ENCODE measurements at places on chromosomes 16 and 17.

DNA sequence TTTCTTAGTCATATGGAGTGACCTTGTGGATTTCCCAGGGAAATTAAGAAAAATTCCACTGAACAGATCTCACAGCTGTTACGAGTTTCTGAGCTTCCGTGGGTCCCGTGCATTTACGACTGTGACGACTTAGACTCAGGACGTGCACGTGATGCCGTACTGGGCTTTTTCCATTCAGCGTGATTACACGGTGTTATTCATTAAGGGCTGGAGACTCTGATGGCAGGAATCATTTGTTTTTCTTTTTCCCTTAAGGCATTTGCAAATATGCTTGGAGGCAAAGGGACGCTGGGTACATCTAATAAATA is 57.2 kb downstream of the TBC1D16 start:
- no peak for DNase-seq

DNA sequence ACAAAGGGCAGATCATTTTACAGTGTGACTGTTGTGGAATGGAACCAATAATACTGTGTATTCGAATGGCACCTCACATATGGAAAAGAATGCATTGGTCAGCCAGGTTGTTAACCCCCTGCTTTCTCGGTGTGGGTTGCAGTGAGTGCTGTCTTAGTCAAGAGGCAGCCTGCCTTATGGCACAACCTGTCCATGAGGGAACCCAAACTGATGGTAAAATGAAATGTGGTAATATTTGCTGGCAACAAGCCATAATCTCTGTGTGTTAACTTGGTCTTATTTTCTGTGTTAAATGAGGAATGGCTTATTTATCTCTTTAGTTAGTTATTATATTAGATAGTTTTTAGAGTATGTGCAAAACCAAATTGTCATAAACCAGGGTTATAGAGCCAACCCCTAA is 81.6 kb downstream of the TMC6 start:
- no peak for DNase-seq

DNA sequence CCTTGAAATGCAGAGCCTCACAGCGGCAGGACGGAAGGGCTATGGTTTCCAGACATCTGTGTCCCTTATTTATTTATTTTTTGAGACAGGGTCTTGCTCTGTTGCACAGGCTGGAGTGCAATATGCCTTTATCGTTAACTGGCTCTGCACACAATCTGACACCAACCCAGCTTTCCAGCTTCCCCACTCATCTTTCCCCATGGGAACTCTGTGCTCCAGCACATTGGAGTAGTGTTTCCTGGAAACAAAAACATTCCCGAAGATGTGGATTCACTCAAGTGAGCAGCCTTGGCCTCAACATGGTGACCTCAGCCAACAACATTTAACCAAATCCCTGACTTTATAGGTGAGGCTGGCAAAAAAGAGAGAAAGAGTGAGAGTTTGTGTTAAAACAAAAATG is 307.1 kb downstream of the TMEM114 start:
- no peak for DNase-seq

- no peak for DNase-seq
Measured at GRCh38 chr16:72989579-72990551, 58.1 kb downstream of the ZFHX3 start.

GRCh38 chr17:82377924-82378740 is 6.6 kb downstream of the UTS2R start:
- no peak for DNase-seq

- DNase-seq: no peak
Measured at GRCh38 chr16:4360538-4361021, 9.5 kb upstream of the PAM16 start.

DNA sequence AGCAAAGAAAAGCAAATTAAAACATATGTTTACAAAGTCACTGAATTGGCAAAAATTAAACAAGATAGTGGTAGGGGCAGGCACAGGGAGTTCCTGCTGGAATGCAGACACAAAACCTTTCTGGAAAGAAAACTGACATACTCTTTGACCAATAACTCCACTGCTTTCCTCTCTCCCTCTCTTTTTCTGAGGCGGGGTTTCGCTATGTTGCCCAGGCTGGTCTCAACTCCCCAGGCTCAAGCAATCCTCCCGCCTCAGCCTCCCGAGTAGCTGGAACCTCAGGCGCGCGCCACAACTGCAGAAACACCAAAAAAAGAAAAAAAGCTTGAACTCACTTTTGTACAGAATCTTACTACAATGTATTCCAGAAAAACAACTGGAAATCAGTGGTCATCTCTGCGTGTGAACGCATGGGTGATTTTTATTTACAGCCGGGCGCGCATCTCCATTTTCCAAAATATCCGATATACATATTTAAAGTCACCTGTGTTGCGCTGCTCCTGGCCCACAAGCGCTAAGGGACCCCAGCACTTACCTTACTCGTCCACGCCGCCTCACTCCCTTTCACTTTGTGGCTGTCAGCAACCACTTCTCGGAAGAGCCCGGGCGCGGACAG is 480 bp downstream of the TXNL4B start:
- DNase-seq: no peak

- DNase-seq: no peak
Measured at GRCh38 chr16:83791916-83792315, 15.9 kb upstream of the HSBP1 start.

DNA sequence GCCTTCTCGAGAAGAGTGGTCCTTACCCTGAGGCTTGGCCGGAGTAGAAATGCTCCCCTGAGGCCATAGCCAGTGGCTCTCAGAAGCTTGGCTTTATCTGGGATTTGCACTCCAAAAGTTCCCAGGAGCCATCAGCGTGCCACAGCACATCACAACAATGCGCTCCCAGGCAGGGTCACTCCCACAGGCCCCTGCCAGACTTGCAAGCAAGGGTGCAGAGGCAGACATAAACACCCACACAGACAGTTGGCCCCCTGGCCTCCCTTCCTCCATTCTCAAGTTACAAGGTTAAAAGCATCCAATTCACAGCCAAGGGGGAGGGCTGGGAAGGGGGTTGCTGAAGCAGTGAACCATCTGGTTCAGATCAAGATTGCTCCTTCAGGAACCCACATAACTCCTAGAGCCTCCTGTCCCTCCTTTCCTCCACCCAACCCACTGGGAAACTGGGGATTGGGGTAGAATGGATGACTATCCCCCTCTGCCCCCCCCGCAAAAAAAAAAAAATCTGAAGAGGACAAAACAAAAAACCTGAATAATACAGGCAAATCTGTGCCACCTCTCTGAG is 1.8 kb downstream of the ST3GAL2 start:
- no peak for DNase-seq

- no peak for DNase-seq
Measured at GRCh38 chr16:11205065-11205699, 50.8 kb downstream of the SOCS1 start.

- DNase-seq: no peak
Measured at GRCh38 chr16:61146429-61146828, 889.8 kb downstream of the CDH8 start.

DNA sequence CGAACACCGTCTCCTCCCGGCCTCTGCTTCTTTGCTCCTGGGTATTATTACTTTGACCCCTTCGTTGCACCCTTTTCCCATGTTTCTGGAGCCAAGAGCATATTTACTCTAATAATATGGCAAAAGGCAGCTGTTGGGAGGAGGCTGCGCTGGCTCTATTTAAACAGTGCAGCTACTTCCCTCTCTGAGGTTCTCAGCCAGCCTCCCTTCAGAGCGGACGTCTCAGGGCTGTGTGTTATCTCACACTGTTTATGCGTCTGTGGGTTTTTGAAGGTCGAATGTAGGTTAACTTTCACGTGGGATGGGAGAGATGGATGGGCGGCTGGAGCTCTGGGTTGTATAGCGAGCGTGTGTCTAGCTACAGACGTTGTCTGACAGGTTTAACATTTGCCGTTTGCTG is 45.3 kb downstream of the COX4I1 start:
- DNase-seq: no peak

DNA sequence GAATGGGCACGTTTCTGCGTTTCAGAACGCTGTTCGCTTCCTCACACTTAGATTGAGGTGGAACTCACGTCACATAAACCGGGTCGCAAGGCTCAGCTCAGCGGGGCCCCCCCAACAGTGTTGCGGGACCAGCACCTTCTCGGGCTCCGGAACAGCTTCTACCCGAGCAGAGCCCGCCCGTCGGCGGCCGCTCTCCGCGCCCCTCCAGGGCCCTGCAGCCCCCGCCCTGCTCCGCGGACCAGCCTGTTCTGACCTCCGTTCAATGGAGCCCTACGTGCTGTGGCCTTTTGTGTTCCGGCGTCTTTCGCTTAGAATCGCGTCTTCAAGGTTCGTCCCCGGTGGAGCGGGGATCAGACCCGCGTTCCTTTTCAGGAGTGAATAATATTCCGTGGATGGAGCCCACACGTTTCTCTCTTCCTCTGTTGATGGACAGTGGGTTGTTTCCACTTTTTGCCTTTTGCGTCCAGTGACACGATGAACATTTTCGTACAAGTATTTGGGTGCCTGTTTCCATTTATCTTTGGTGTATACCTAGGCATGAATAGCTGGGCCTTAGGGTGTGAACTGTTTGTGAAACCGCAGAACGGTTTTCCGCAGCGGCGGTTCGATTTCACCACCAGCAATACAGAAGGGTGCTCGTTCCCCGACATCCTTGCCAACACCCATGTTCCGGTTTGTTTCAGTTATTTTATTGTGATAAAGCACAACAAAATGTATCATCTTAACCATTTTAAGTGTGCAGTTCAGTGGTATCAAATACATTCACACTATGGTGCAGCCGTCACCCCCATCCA is 2.3 kb upstream of the SLC22A31 start:
- no peak for DNase-seq

Data from activated T-cell treated with anti-CD3 and anti-CD28 coated beads, Interleukin-2, amount 50 U/mL, for 24 hours (primary cell).